ENCODE measurements at places on chromosomes 5 and 9.

- DNase-seq: no peak
These were observed 96.9 kb upstream of the FCN2 start for GRCh38 chr9:134783699-134784039.

- DNase-seq: no peak
These were observed 139.7 kb downstream of the CEP120 start for GRCh38 chr5:123283499-123283898.

DNA sequence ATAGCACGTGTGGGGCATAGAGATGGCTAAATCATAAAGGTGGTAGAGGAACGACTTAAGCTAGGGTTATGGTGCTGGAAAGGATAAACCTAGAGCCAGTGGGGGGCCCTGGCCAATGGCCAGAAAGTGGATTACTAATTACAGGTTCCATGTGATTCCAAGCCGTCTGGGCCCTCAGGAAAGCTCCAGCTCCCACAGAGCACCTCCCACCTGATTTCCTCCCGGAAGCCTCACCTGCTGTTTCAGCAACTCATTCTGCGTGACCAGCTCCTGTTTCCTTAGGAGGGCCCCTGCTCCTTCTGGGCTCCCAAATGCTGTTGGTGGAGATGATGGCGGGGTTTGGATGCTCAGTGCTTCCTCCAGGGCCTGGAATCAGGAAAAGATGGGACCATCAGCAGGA, 16.2 kb downstream of the GPX3 start:
- DNase-seq: no peak

DNA sequence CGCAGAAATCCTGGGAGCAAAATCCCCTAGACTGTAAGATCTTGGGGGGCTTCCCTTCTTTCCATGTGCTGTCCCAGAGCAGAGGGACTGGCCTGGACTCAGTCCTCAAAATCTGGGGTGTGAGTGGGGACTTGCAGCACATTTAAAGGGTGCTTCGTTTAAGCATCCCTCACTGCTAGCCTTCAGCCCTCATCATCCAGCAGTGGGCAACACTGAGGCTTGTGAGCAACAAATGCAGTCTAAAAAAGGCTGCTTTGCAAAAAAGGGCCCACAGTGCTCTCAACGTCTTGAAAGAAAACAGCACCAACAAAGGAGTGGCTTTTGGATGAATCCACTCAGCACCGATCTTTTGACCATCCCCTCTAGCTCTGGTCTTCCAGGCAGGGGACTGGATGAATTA, 128.3 kb upstream of the TBC1D2 start:
- peak; percentile 11 for DNase-seq

- DNase-seq: no peak
These were observed 269.5 kb downstream of the ARHGEF28 start for GRCh38 chr5:73895471-73895870.

DNA sequence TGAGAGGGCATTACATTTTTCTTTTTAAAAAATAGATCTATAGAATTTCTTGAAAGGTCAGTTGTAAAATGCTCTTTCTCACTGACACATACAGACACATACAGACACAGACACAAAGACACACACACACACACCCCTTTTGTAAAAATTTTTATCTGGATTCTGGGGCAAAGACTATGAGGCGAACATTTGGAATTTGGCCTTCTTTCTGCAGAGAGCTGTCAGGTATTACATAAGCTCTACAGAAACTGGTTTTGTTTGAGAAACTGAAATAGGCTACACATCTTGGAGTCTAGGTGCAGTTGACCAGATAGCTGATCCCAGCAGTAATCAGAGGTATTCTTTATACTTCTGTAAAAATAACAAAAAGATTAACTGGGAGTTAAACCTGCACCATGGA, 315.9 kb upstream of the RPS23 start:
- no peak for DNase-seq

GRCh38 chr9:18350036-18350435, 123.9 kb upstream of the ADAMTSL1 start:
- no peak for DNase-seq

- no peak for DNase-seq
These were observed 400.0 kb downstream of the ARRDC3 start for GRCh38 chr5:90983148-90983547.

DNA sequence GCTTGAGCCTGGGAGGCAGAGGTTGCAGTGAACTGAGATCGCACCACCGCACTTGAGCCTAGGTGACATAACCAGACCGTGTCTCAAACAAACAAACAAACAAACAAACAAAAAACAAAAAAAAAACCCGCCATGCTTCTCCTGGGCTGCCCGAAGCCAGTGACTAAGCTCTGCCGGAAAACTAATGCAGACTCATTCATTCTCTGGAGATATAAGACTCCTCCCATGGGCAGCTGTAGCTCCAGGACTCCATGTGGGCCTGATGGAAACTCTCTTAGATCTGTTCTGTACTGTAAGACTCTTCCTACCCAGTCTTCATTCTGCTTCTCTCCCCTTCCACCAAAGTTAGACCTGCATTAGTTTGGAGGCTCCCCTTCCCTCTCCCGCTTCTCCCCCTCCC, 11.1 kb downstream of the GLDC start:
- no peak for DNase-seq

DNA sequence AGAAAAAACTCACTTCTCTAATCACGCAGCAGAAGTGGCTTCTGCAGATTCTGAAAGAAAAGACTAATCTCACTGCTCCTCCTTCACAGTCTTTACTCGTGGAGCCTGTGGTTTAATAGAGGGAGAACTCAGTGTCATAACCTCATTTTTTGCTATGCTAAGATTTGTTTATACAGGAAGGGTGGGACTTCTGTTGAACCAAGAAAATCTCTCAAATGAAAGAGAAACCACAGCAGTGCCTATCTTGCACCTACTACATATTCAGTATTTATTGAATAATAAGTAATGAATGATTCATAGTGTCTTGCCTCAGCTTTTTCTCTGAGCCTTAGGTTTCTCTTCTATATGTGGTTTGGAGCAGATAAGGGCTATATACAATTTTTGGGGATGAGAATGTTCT, 136.1 kb upstream of the DMAC1 start:
- DNase-seq: peak; percentile 29

DNA sequence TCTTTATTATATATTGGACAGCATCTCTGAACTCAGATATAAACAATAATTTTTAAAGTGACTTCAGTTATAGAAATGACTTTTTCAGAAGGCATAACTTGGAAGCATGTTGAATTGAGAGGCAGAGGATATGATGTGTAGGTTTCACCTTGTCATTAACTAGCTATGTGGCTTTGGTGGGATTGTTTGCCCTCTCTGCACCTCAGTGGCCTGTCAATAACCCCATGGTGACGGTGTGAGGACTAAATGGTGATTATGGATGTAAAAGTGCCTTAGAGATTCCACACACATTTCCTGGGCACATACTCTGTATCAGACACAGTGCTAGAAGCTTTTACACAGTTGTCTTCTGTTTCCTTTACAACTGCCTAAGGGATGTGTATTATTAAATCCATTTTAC, 234.9 kb upstream of the TRIM32 start:
- DNase-seq: no peak

DNA sequence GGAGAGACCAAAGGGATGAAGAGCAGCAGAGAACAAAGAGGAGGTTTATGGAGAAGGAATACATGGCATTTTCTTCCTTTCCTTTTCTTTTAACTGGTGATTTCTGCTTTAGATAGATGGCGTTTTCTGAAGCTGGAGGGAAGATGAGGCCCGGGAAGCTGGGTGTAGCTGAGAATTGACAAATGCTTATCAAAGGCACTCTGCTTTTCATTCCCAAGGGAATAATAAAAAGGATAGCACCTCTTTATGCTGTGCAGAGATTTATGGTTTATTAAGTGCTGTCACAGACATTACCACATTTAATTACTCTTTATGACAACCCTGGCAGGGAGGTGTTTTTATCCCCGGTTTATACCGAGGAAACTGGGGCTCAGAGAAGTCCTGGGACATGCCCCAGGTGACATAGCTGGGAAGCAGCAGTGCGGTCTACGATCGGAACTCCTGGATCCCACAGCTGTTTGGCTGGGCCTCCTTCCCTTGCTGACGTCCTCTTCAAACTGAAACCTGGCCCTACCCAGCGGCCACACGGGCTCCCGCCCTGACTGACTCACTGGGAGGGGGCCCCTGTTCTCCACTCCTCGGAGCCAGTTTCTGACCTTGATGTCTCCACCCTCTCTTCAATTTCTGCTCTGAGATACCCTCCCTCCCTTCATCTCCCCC, 8.2 kb upstream of the EPB41L4B start:
- DNase-seq: no peak

DNA sequence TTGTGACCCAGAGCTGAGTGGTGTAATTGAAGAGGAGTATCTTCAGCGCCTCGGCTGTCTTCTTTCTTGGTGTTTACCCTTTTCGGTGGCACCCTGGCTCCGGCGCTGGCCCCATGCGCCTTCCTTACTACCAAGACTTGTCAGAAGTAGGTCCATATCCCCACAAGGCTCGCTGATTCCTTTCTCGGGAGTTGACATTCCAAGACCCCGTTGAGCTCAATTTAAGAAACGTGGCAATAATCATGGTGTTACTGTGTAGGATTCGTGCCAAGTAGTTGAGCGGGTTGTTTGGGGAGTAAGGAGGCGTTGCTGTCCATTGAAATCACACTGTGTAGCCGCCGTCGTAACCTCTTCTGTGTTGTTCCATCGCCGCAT, 795 bp downstream of the NDUFAF2 start:
- no peak for DNase-seq

DNA sequence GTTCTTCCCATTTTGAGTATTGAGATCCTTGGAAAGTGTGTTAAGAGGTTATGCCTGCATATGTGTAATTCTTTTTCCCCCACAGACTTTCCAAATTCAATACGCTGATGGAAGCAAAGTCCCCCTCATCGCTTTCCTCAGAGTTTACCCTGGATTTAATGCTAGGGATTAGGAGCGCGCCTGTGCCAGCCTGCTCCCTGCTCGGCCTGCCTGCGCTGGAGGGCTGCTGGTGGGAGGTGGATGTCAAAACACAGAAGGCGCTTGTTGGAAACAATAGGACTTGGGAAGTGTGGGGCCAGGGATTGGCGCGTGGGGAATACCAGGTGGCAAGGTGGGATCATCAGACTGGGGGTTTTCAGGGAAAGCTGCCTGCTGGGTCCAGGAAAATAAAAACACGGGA, 39.8 kb upstream of the PTCH1 start:
- DNase-seq: no peak

DNA sequence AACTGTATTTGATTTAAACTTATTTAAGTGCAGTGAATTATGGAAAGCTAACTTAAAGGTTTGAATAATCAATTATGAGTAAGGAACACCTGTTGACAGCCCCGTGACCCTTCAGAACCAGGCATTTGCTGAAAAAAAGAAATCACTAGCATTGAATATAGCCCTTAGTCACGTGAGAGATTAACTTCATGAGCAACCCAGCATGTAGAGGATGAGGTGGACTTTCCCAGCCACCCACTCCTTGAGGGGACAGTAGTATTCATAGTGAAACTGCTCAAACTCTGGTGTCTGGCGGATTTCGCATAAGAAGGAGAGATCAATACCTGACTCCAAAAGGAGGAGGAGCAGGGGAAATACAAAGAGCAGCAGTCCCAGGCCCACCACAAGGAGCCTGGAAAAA, 184.8 kb upstream of the RASEF start:
- DNase-seq: no peak

DNA sequence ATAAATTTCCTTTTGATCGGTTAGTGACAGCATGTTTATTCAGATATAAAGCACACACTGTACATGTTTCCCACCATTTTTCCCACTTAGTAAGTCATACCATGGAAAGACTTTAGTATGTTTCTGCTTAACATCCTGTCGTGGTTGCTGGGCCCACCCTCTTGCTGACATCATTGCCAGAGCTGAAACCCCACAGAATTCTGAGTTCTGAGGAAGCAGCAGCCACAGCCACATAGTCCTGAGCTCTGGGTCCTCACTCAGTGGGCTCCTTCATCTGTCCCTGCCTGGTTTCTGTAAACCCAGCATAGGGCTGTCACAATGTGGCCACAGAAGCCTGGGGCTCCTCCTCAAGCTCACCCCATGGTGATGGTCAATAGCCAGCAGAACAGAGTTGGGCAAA, 441.5 kb downstream of the ENC1 start:
- DNase-seq: no peak

DNA sequence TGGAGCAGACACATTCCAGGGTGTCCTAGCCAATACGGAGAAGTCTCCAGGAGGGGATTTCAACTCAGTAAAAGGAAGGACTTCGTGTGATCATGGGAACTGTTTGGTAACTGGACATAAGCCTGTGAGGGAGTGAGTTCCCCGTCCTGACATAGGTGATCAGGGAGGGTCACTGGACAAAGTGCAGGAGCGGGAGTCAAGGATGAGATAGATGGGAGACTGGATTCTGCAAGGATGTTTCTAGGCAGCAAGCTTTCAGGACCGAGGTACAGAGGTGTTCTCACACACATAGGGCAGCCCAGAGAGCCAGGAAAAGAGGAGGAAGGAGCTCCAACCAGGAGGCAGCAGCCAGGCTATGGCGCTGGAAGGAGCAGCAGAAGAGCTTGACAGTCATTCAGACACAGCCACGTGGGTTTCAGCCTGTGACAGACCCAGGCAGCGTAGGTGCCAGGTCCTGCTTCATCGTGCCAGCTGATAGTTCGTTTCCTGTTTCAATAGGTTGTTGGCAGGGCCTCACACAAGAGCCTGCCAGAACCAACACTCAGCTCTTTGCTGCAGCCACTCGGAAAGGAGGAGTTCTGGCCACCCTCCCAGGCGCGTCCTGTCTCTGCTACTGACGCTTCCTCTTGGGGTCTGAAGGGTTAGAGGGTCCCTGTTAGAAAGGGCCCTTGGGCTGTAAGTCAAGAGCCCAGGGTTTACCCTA, 84.1 kb downstream of the AMBP start:
- no peak for DNase-seq

DNA sequence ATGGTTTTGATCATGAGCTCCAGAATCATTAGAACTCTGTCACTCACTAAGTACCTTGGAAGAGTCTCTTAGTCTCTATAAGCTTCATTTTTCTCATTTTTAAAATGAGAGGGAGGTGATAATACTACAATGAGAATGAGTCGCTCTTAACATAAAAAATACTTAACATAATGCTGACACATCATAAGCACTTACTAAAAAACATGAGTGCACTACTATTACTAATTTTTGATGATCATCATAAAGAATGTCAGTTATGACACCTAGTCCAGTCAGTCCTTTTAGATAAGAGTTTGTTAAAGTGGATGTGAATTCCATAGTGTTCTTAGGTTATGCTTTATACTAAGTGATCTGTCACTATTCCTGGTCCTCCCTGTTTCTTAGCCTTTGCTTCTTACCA, 200.4 kb upstream of the SLC24A2 start:
- no peak for DNase-seq

DNA sequence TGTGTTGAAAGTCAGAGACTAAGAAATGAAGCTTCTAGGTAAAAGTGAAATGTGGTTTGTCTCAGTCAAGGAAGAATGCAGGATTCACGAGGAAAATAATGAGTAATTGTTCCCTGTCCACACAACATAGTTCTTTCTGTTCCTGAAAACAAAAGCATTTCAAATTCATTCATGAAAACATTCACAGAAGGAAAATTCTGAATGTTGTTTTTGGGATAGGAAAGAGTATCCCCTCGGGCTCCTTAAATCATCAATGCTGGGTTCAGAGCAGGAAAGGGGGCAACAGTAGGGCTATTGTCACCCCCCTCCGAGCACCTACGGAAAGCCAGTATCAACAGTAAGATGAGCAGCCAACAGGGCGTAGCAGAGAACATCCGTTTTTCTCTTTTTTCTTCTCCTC, 769.9 kb upstream of the ADAMTS16 start:
- no peak for DNase-seq

- no peak for DNase-seq
These were observed 1.3 kb upstream of the POU4F3 start for GRCh38 chr5:146337264-146337904.

- DNase-seq: no peak
These were observed 48.4 kb downstream of the SLC1A1 start for GRCh38 chr9:4538621-4539020.

- DNase-seq: no peak
These were observed 9.4 kb upstream of the RAD23B start for GRCh38 chr9:107273634-107274033.

GRCh38 chr9:113963017-113963620, 87.0 kb downstream of the ZNF618 start:
- peak; percentile 49 for DNase-seq
